ENCODE measurements at places on chromosomes 12 and 14.

DNA sequence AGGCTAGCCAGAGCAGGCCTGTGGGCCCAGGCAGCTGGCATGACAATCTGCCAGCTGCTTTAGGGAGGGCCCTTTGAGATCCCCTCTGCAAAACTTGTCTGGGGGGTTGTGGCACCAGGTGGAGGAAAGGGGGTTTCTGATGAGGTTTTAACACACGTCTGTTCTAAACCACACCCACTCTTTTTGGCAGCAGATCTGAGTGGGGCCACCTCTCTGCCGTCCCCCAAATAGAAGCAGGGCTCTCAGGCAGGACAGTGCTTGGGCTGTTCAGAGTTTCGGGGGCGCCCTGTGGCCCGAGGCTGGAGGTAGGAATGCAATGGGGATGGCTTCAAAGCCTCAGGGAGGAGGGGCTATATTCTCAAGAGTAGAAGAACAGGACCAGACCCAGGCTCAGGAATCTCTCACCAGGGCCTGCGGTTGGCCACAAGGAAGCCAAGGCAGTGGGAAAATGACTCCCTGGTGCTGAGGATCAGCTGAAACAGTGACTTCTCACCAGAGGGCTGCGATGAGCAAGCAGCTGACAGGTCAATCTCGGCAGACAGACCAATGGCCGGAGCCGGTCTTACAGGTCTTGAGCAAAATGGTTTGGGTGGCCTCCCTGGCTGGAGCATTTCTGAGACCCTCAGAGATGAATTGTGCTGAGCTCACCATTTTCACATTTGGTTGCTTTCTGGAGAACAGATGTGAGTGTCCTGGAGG lies 1.5 kb upstream of the KRT5 start:
- peak; percentile 91 for DNase-seq

DNA sequence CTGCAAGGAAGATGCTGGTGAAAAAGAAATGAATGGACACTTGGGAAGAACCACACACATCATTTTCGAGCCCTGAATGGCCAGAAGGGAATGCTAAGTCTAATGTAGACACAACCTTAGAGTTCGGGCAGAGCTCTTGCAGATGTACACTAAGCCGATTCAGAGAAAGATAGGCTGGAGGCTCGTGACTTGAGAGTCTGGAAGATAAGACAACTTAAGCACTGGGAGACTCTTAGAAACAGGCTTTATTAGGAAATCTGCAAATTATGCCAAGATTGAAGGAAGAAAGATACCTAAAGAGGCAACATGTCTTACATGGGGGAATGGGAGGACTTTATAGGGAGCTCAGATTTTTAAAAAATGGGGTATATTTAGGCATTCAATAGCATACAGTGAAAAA lies 13.5 kb downstream of the TBPL2 start:
- DNase-seq, result no peak

DNA sequence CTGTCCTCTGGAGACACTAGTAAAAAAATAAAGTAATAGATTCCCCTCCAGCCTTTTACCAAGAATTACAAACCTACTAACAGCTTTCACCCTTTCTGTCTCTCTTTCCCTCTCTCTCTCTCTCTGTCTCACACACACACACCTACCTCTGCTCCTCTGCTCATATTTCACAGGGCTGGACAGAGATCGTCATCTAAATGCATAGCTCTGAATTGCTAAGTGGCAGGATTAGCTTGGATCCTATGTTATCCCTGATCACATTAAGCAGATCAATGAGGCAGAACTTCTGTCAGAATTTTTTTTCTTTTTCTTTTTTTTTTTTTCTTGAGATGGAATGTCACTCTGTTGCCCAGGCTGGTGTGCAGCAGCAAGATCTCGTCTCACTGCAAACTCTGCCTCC lies 22.9 kb downstream of the VCPKMT start:
- DNase-seq, result no peak

- no peak for DNase-seq
These were observed 53.9 kb downstream of the SMUG1 start for GRCh38 chr12:54134850-54135249.

DNA sequence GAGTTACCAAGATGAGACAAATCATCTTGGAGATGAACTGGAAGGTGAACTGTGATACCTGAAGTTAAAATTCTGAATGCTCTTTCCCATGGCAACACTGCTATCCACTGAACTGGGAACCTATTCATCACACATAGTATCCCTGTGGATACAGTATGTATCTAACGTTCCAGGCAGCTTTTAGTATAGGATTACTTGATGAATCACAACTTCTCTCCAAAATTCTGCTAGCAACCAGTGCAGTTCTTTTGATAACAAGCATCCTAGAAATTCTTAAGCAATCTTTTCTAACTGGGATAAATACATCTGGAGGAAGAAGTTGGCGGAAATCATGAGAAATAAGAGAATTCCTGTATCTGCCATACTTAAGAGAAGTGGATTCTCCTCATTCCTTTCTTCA lies 66.4 kb downstream of the PAWR start:
- DNase-seq, result peak; percentile 48

Measured in EH (cell line).